ENCODE measurements at places on chromosomes 13 and 19. TPM values are rescaled to one million over a fixed set of nuclear protein-coding genes. Genes with fewer than 3 reads are reported as not detected.

The IL11 gene
- not detected for total RNA-seq

The MEF2B gene
- total RNA-seq, result not detected

The FBXO46 gene
- total RNA-seq, result 21.1 TPM

The CELF5 gene
- total RNA-seq, result not detected

The ZNF492 gene
- 0.09 TPM for total RNA-seq

DNA sequence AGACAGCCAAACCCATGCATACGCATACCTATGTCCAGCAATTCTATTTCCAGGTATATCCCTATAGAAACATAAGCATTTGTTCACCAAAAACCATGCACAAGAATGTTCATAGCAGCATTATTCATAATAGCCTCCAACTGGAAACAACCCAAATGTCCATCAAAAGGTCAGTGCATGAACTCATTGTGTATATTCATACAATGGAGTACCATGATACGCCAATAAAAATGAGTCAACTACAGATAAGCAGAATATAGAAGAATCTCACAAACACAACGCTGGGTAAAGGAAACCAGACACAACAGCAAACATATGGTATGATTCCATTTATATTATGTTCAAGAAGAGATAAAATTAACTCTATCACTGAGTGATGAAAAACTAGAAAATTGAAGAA lies 23.8 kb downstream of the DEDD2 start:
- H3K27ac ChIP-seq, result peak overlapping the region; percentile 44
- H3K4me1 ChIP-seq, result peaks cover 38% of the 10 kb centered on the region
- peaks cover 3% of the 10 kb centered on the region for H3K36me3 ChIP-seq

DNA sequence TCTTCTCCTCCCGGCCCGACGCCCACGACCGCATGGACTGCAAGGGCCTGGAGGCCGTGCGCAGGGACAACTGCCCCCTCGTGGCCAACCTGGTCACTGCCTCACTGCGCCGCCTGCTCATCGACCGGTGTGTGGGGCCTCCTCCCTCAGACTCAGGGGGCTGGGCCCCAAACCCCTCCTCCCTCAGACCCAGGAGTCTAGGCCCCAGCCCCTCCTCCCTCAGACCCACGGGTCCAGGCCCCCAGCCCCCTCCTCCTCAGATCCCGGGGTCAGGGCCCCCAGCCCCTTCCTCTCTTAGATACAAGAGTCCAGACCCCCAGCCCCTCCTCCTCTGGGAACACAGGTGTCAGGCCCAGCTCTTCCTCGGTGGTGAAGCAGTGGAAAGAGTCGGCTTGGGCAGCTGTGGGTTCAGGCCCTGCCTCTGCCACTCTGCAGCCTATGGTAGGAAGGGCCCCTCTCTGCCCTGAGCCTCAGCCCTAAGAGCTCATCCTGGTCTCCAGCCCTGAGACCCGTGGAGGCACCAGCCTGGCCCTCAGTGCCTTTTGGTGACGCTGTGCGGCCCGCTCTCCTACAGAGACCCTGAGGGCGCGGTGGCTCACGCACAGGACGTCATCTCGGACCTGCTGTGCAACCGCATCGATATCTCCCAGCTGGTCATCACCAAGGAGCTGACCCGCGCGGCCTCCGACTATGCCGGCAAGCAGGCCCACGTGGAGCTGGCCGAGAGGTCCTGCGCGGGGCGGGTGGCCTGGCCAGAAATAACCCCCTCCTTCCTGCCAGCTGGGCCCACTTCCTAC lies 3.7 kb upstream of the SPIB start:
- H3K36me3 ChIP-seq, result no peaks in the 10 kb centered on the region
- peaks cover 14% of the 10 kb centered on the region for H3K27me3 ChIP-seq
- H3K4me3 ChIP-seq, result peak overlapping the region; percentile 22
- DNase-seq, result no peak

GRCh38 chr13:108322206-108322824 lies 52.8 kb downstream of the TNFSF13B start:
- H3K4me1 ChIP-seq, result no peaks in the 10 kb centered on the region
- H3K27me3 ChIP-seq, result no peaks in the 10 kb centered on the region
- H3K4me3 ChIP-seq, result no peak overlapping the region
- H3K36me3 ChIP-seq, result no peaks in the 10 kb centered on the region
- no peak for DNase-seq

DNA sequence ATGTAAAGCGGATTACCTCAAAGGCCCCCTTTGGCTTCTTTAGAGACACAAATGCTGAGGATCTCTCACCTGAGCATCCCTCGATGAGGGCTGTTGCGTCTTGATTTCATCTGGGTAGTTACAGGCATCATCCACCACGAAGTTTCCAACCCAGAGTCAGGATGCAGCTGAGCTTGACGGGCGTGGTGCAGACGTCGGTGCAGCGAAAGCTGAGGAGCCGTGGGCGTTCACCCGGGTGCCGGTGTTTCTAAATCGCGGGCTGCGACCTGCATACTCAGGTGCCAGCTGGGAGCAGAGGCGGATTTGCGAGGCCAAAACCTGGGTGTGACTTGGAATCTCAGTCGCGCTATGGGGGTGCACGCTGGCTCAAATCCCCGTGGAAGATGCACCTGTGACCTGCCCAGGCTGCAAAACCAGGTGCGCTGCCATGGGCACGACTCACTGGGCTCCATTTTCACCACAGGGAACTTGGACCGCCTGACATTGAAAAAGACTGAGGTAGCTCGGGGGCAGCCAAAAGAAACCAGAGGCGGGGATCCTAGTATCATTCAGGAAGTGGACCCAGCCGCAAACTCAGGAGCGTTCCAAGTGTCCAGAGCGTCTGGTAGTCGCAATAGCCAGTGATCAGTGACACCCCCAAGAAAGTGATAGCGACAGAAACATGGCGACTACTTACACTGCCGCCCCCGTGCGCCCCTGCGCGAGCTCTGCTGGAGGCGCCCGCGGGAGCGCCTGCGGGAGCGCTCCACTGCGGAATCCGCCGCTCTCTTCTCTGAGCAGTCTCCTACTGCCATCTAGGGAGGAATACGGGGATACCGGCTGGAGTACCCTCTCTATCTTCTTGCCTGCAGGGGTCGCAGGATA lies 36.4 kb upstream of the IGFL4 start:
- H3K4me1 ChIP-seq, result peaks cover 7% of the 10 kb centered on the region
- peaks cover 95% of the 10 kb centered on the region for H3K27me3 ChIP-seq
- no peak for DNase-seq
- H3K27ac ChIP-seq, result peak overlapping the region; percentile 18

DNA sequence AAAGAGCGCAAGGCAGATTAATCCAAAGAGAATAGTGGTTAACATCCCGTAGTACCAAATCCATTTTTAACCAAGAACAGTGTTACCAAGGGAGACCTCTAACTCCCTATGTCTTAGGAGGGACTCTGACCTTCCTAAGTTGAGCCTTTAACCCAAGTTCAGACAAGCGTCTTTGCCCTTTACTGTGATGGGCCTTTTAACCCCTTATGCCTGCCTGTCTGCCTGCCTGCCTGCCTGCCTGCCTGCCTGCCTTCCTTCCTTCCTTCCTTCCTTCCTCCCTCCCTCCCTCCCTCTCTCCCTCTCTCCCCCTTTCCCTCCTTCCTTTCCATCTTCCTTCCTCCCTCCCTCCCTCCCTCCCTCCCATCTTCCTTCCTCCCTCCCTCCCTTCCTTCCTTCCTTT lies 32.6 kb downstream of the CEACAM1 start:
- H3K27ac ChIP-seq, result no peak overlapping the region
- H3K4me1 ChIP-seq, result no peaks in the 10 kb centered on the region
- no peak for DNase-seq
- H3K27me3 ChIP-seq, result no peaks in the 10 kb centered on the region
- H3K4me3 ChIP-seq, result no peak overlapping the region

DNA sequence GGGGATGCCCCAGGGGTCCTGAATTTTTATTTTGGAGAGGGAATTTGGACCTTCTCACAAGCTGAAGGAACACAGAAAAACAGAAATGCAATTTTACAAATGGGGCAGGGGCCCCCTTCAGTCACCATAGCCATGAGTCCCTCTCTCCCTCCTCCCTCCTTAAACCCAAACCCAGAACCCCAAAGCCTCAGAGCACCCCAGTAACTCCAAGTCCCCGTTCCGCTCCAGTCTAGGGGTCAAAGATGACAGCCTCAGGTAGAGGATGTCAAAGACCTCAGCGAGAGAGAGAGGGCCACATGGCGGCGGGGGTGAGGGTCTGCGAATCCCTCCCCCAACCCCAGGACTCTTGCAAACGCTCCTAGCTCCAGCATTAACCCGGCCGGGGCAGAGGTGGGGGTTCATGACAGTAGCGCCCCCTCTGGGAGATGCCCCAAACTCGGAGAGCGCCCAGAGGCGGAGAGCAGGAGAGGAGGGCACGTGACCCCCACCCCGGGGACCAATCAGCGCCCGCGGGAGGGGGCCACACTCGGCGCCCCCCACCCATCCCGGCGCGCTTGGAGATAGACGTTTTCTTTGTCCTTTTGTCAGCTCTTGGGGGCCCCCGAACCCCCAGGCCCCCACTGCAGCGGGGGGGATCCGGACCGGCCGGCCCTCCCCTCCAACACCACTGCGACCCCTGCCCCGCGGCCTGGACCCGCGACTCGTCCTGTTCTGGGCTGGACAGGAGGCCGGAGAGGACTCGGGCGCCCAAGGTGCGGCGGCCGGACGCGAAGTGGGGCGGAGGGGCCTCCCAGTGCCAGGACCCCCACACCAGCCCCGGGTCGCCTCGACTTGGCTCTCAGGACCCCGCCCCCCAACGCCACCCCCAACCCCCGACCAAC lies 20.8 kb upstream of the SEMA6B start:
- H3K27me3 ChIP-seq, result peaks cover 100% of the 10 kb centered on the region
- peaks cover 18% of the 10 kb centered on the region for H3K4me1 ChIP-seq
- DNase-seq, result no peak

DNA sequence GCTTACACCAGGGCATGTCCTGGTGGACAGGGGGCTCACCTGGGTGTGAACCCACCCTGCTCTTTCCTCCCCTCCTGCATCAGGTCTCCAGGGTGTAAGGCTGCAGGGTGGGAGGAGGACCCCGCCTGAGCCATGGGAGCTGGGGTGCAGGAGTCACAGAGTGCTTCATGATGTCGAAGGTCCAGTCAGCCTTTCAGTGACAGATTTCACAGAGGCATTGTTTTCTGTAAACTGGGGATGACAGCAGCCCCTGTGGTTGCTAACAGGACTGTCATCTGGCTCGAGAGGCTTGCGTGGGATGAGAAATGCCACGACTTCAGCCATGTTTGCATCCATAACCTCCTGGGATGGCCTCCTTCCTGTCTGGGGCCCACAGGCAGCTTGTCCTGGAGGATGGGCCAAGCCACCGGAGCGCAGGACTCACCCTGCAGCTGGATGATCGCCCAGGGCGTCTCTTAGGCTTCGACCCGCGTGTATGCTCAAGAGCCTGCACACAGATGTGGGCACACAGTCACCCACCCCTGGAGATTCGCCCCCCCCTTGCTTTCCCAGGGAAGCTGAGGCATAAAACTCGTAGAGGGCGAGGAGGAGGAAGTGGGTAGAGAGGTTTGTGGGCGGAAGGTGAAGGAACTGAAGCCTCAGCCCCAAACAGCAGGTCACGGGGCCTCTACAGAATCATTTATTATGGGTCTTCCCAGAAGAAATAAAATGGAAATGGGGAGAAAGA lies 4.9 kb downstream of the NANOS3 start:
- H3K4me1 ChIP-seq, result peaks cover 75% of the 10 kb centered on the region
- no peak overlapping the region for H3K4me3 ChIP-seq
- H3K36me3 ChIP-seq, result no peaks in the 10 kb centered on the region
- no peak for DNase-seq

DNA sequence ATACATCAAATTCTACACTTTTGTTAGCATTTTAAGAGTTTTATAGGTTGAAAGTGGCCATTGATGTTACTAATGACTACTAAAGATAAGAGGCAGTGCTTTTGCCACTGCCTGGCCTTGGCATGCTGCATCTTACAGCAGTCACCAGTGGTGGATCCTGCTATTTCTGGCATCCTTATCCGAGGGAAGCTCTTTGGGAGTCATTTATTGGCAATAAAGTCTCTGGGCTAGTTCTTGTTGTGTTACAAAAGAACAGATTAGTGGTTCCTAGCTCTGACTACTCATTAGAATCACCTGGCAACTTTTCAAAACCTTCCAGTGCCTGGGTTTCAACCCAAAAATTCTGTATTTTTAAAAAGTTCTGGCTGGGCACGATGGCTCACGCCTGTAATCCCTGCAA lies 94.5 kb downstream of the ZMYM2 start:
- no peak overlapping the region for H3K4me3 ChIP-seq
- DNase-seq, result no peak
- H3K4me1 ChIP-seq, result no peaks in the 10 kb centered on the region
- no peaks in the 10 kb centered on the region for H3K36me3 ChIP-seq

DNA sequence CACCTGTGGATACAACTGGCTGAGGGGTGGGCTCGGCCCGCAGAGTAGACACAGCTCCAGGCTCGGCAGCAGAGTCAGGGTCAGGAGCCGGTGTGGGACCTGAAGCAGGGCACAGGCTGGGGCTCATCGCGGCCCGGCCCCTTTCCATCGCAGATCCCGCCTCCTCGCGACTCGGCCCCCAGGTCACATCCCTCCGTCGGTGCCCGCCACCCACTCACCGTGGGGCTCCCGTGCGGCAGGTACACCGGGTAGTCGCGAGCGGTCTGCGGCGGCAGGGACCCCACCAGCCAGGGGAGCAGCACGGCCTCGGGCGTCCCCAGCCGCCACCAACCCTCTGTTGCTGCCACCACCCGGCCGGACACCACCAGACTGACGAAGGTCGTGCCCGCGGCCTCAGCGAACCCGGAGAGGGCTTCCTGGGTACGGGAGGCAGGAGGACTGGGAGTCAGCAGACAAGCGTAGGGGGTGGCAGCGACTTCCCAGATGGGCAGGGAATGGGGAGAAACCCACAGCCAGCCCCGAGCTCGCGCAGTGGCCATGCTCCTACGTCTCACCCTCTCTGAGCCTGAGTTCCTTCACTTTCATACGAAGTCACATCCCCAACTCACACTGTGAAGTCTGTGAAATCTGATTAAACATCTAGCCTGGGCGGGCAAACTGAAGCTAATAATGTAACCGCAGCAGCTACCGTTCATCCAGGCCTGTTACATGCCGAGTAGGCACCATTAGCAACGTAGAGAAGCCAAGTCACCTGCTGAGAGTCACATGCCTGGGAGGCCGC lies 3.7 kb downstream of the FUZ start:
- peak overlapping the region; percentile 68 for H3K27ac ChIP-seq
- H3K27me3 ChIP-seq, result no peaks in the 10 kb centered on the region
- H3K4me3 ChIP-seq, result peak overlapping the region; percentile 40

GRCh38 chr19:2723345-2723715 lies 2.2 kb upstream of the DIRAS1 start:
- no peak overlapping the region for H3K4me3 ChIP-seq
- DNase-seq, result no peak
- peaks cover 50% of the 10 kb centered on the region for H3K4me1 ChIP-seq
- peaks cover 8% of the 10 kb centered on the region for H3K27me3 ChIP-seq
- H3K27ac ChIP-seq, result peak overlapping the region; percentile 50
- H3K36me3 ChIP-seq, result no peaks in the 10 kb centered on the region

DNA sequence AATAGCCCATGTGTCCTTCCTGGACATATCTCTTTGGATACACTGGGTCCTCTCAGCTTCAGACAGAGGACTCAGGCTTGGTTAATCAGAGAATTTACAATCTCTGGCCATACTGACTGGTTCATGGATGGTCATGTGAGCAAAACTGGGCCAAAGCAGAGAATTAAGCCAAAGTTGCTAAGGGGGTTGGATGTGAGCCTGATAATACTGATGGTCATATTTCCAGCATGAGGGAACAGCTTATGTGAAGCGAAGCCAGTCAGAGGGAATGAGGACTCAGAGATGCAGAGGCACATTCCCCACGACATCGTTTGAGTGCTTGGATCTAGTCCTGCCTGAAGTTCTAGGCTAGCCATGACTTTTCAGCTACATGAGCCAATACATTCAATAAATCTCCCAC lies 22.0 kb upstream of the LRRC4B start:
- H3K27me3 ChIP-seq, result no peaks in the 10 kb centered on the region
- no peak overlapping the region for H3K27ac ChIP-seq
- DNase-seq, result no peak
- no peak overlapping the region for H3K4me3 ChIP-seq
- no peaks in the 10 kb centered on the region for H3K4me1 ChIP-seq

All from esophagus squamous epithelium (tissue), 5 donors.